CD8-positive, alpha-beta T cell (primary cell): ENCODE measurements at places on chromosomes 5 and 9.

DNA sequence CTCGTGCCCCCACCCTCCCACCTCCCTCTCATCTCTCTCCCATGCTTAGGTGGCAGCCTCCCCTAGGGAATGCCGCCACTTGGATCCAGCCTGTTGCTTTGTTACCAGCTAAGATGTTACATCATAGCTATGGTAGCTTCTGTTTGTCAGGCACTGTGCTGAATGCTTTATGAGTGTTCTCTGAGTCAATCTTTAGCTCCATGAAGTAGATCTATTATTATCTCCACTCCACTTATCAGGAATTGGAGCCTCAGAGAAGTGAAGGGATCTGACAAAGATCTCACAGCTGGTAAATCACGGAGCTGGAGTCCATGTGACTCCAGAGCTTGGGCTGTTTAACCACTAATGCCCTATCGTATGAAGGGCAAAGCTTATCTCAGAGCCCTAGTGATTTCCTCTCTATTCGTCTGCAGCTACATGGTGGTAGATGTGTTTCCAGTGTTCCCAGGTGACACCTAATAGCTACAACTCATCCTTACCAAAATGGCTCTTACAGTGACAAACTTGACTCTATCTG, 54.1 kb downstream of the GARNL3 start:
- DNase-seq, result no peak

DNA sequence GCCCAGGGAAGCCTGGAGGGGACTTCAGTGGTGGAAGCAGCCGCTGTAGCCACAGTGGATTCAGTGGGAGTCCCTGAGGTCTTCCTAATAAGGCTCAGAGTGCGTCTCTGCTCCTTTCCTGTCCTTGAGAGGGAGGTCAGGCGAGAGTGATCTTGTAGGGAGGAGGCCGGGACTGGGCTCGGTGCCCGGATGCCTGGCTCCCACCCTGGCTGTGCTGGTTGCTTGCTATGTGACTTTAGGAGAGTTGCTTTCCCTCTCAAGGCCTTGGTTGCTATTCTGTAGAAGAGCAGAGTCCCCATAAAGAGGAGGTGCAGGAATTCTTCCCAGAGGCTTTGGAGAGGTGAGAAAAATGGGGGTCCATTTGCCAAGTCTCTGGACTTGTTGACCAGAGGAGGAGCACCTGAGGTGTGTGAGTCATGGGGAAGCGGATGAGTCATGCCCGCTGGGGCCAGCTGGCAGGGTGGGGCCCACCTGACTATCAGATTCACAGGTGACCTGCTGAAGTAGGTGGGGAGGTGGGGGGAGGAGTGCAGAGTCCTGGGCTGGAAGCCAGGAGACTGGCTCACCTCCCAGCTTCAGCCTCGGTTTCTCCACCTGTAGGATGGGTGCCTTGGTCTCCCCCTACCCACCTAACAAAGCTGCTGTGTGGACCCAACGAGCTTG, 13.8 kb downstream of the GSN start:
- no peak for DNase-seq

GRCh38 chr5:33931136-33931535, 5.0 kb upstream of the RXFP3 start:
- no peak for DNase-seq

- DNase-seq, result no peak
Observed at GRCh38 chr9:69253057-69253456, 72.0 kb upstream of the ENTREP1 start.

DNA sequence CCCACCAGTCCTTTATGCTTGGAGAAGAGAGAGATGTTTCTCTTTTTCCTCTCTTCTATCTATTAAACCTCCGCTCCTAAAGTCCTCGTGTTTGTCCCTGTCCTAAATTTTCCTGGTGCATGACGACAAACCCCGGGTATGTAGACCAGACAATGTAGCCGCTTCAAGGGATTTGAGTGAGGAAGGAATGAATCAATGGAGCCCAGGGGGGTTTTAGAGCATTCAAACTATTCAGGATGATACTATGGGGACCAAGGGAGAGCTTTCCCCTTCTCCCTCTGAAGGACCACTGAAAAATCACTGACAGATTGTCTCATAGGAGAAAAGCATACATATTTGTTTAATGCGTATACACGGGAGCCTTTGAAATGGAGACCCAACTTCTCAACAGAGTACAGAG, 18.4 kb downstream of the CEL start:
- DNase-seq, result no peak

- no peak for DNase-seq
Observed at GRCh38 chr9:115164511-115164974, 46.6 kb upstream of the TNC start.

- no peak for DNase-seq
Observed at GRCh38 chr9:98900725-98901124, 43.0 kb upstream of the COL15A1 start.

DNA sequence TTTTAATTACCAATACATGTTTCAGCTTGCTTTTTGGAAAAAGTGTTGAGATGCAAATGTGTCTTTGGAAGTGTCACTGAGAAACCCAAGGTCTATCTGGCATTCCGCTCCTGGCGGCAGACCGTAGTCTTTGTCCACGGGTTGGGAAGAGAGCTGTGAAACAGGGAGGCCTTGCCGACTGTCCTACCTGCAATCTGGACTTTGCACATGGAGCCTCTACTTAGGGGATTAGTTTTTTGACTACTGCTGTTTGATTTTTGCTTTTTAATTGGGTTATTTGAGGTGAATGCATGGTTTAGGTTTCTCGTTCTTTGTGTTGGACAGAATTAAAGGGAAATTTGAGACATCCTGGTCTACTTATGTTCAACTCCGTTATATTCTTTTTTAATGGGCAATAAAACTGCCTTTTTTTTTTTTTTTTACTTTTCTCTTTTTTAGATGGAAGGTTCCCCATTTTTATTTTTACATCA, 25.7 kb downstream of the TRIO start:
- DNase-seq, result no peak

- DNase-seq, result no peak
Observed at GRCh38 chr9:87573841-87574342, 76.2 kb downstream of the DAPK1 start.

- no peak for DNase-seq
Observed at GRCh38 chr5:89662499-89662898, 747.1 kb downstream of the CETN3 start.

DNA sequence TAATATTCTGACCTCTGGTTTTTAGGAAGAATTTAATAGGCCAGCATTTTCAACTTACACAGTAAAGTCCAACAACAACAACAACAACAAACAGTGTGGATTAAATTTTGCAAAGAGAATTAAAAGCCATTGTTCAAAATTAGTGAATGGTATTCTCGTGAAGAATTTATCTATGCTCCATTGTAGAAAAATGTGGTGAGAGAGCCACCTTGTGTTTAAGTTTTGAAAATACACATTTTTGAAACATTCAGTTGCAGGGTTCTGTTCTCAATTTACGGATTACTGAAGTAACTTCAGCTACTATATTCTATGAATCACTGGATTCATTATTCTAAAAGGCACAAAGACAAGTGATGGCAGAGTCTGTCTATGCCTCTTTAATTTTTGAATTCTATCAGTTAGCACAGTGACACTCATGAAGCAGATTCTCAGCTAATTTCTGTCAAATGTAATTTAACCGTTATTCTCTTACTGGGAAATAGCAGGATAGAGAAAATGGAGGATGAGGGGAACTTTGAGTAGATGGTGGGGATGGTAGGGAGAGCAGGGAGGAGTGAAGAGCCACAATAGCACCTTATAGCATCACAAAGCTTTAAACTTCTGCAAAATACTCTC, 11.0 kb downstream of the CCDC152 start:
- no peak for DNase-seq

DNA sequence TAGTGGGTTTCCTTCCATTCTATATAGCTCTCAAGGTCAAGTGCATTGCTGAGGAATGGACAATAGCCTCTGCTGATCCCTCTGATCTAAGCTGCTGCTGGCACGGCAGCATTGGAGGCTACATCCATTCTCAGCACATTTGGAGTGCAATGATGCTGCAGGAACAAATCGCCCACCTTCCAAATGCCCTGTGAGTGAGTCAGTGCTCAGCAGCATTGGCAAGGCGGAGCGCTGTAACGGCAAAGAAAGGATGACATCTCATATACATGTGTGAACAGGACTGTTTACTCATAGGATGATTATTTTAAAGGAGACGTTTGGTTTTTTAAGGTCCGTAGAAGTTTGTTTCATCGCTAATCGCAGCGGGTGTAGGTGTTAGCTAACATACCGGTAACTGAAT, 408.7 kb downstream of the ARHGEF28 start:
- DNase-seq, result no peak

DNA sequence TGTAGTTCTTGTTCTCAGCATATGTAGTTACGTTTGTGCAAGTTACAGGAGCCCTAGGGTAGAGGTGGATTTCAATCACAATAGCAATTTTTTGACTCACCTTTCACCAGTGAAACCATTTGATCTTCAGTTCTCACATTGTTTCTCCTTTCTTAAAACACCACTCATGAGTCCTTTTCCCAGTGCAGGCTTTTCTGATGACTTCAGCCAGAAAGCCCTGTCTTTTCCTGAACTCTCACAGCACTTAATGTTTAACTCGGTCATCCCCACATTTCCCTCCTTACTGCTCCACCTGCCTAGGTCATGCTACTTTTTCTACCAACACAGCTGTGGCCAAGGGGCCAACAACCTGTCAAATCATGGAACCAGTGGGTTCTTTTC, 37.9 kb downstream of the ARHGEF28 start:
- no peak for DNase-seq

GRCh38 chr9:90965226-90966030, 163.8 kb downstream of the SYK start:
- DNase-seq, result no peak

DNA sequence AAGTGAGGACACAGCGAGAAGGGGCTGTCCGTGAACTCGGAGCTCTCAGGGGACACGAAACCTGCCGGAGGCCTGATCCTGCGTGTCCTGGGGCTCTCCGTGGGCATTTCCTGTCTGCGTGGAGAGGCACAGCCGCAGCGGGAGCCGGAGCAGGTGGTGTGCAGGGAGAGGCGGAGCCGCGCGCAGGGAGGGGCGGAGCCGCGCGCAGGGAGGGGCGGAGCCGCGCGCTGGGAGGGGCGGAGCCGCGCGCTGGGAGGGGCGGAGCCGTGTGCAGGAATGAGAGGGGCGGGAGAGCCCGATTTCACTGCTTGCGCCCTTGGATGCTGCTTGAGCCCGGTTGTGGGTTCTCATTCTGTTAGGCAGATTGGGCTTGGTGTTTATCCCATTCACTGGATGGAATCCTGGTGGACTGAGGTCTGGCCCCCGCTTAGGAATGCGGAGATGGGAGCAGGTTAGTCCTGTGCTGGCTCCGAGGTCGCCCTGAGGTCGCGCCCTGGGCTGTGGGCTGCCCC, 26.7 kb downstream of the NDUFS6 start:
- peak; percentile 20 for DNase-seq

GRCh38 chr9:135343136-135343535, 136.4 kb upstream of the PPP1R26 start:
- DNase-seq, result no peak

DNA sequence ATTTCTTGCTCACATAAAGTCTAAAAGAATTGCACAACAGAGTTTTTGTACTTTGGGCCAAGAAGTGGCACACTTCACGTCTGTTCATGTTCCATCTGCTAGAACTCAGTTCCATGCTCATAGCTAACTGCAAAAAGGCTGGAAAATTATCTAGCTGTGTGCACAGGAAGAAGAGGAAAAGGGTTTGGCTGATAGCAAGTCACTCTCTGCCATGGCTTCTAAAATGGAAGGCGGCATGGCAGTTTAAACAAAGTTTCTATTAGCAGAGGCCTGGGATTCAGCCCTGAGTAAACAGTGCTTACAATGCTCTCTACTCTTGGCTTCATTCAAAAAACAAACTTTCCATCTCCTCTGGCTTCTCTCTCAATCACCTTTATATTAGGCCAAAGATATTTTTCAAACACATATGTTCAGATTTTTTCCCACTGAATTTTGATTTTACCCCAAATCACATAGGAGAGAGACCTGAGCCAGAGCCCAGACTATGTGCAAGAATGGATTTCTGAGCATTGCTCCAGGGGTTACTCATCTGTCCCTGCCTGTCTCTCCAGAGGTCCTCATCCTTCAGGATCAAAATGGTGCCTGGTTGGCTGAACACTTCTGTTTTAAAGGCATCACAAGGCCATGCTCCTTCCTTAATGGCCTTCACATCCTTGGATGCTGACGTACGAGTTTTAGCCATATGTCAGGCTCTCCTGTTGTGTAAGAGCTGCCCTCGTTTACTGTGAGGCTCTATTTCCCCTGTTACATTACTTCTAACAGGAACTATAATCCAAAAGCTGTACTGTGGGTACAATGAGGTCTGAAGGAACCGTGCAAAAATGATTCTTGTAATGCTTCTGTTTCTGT, 226.6 kb downstream of the SAXO1 start:
- no peak for DNase-seq

GRCh38 chr5:66840511-66841013, 244.4 kb downstream of the MAST4 start:
- DNase-seq, result no peak

GRCh38 chr9:130685104-130685503, 8.5 kb upstream of the EXOSC2 start:
- no peak for DNase-seq

DNA sequence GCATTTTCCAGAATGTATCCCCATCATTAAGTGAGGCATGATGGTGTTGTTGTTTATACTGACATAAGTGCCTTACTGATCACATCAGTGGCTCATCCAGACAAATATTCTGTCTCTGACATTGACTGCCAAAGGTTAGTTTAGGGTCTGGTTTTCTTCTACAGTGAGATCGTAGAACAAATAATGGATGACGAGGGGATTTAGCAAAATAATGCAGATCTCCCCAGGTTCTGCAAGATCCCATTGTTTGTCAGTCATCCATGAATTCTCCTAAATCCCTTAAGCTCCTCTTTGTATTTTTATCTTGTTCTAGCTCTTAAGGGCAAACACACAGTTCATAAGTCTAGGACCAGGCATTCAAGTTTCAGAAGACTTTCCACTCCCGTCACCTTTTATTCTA, 93.1 kb upstream of the DHFR start:
- no peak for DNase-seq

DNA sequence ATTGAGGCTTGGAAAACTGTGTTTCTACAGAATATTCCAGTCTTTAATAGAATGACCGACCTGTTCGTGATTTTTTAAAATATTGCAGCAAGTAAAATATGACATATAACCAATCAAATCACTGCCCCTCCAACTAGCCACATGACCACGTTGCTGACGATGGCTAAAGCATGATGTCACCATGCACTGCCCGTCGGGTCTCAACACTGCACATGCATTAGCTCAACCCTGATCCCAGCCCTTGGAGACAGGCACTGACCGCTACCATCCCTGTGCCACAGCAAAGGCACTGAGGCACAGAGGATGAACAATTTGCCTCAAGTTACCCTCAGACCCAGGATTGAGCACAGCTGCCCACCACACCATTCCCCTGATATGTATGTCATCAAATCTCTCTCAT, 13.5 kb downstream of the DDX31 start:
- DNase-seq, result no peak
